ENCODE measurements at places on chromosomes 2 and 18. TPM values are rescaled to one million over a fixed set of nuclear protein-coding genes. Genes with fewer than 3 reads are reported as not detected.

Gene LOXHD1
- total RNA-seq: not detected

Gene MTCL1
- 66.9 TPM for total RNA-seq

Gene SGPP2
- not detected for total RNA-seq

Gene NEURL3
- total RNA-seq: not detected

Gene TLX2
- total RNA-seq: not detected

Gene LRRC30
- not detected for total RNA-seq

Gene KIF5C
- total RNA-seq: 0.16 TPM

Gene MC5R
- 0.21 TPM for total RNA-seq

Gene TCF23
- not detected for total RNA-seq

Gene HAAO
- not detected for total RNA-seq

GRCh38 chr2:203989521-203989920 lies 53.0 kb downstream of the ICOS start:
- no peak for DNase-seq

DNA sequence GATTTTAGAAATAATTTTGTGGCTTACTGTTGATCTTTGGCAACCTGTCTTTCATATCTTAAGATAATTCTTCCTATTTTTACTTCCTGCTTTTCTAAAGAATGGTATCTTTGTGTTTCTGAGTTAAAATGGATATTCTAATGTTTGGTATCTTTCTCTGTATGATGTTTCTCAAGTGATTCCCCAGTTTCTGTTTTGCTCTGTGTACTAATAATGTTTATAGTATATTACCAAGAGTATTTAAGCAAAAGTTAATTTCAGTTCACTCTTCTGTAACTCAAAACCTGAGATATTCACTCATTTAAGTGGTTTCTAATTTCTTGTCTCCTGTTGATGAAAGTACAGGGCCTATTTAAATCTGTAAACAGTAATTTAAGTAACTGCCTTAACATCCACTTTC lies 58.3 kb downstream of the CCDC150 start:
- DNase-seq: no peak

GRCh38 chr2:241304039-241304670 lies 11.3 kb downstream of the HDLBP start:
- no peak for DNase-seq

- no peak for DNase-seq
These were observed 122.2 kb downstream of the ACKR3 start for GRCh38 chr2:236691799-236692167.

GRCh38 chr2:170301626-170302025 lies 123.7 kb downstream of the MYO3B start:
- DNase-seq: peak; percentile 9

GRCh38 chr2:109648041-109648527 lies 33.9 kb downstream of the SOWAHC start:
- DNase-seq: no peak

GRCh38 chr2:14245901-14246300 lies 386.6 kb upstream of the LRATD1 start:
- DNase-seq: no peak

DNA sequence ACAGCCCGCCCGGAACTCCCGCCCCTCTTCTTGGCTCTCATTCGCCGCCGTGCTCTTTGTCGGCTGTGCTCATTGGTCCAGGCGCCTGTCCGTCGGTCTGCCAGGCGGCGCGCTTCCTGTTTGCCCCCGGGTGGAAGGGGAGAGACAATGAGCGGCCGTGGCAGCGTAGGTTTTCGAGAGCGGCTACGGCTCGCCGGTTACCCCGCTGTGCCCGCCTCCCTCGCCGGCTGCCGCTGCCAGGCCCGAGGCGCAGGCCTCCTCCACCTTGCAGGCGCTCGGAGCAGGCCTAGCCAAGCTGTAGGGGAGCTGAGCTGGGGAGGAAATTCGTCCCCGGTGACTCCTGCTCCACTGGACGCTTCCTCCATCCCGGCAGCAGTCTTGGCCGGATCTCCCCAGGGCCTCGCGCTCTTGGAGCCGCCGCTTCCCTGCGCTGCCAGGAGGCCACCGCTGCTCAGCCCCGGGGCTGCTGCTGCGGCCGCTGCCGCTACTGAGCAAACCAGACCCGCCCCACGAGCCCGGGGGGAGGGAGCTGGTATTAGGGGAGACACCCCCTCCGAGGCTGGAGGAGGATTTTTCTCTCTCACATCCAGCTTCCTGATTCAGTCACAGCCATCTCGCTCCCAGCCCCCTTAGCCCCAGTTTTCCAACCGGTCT lies at the start of gene SP3:
Gene SP3, minus strand, starts transcription at position 2 of the 654 bp plus-strand sequence. CDS start 202 bp downstream, outside the sequence.
- DNase-seq: peak; percentile 98

DNA sequence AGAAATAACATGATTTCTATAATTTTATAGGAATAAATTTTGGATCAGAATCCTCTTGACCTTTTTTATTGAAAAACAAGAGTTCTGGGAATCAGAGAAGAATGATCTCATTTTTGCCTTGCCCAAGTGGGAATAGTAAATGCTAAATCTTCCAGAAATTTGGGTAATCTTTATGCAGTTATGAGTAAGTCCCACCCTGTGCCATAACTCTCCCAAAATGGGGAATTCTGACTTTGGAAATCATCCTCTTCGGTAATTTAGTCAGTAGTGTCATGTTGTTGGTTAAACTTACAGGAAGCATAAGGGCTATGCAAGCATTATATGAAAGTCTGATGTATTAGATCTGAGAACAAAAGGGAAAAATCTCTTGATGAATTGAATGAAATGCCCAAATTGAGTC lies 20.6 kb upstream of the ARHGAP28 start:
- DNase-seq: no peak

GRCh38 chr2:53498210-53498609 lies 269.4 kb upstream of the CHAC2 start:
- DNase-seq: peak; percentile 24

- DNase-seq: no peak
These were observed 24.8 kb downstream of the SKOR2 start for GRCh38 chr18:47226660-47227059.

GRCh38 chr2:242031481-242032019 lies 162.0 kb downstream of the RTP5 start:
- peak; percentile 94 for DNase-seq

DNA sequence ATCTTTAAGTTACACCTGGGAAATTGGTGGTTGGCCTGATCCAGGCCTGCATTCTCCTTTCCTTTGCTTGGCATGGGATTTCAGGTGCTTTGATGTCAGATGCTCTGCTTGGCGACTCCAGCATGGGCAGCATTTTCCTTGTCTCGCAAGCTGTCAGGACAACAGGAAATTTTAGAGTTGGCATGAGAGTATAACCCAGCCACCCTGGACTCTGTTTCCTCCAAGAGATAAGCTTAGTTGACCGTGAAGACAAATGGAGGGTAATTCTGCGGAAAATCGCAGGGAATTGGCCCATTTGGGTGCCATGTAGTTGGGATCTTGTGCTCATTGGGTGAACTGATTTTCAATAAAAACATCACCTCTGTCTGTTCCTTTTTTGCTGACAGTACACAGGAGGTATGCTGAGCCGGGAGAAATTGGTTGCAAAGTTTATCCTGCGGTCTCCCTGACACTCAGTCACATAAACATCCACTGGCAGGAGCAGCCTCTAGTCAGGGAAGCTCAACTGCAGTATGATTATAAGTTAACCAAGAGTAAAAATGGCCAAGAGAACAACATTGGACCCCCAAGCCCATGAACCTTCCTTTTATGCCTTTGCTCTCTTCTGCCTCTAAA lies 409.9 kb downstream of the SETBP1 start:
- DNase-seq: no peak

GRCh38 chr2:152038441-152038958 lies 60.3 kb downstream of the CACNB4 start:
- DNase-seq: no peak

GRCh38 chr2:147110317-147110716 lies 734.5 kb upstream of the ACVR2A start:
- peak; percentile 5 for DNase-seq

- peak; percentile 9 for DNase-seq
These were observed 21.7 kb downstream of the REV1 start for GRCh38 chr2:99468155-99468554.

GRCh38 chr2:179177694-179178093 lies 86.9 kb downstream of the SESTD1 start:
- DNase-seq: no peak

DNA sequence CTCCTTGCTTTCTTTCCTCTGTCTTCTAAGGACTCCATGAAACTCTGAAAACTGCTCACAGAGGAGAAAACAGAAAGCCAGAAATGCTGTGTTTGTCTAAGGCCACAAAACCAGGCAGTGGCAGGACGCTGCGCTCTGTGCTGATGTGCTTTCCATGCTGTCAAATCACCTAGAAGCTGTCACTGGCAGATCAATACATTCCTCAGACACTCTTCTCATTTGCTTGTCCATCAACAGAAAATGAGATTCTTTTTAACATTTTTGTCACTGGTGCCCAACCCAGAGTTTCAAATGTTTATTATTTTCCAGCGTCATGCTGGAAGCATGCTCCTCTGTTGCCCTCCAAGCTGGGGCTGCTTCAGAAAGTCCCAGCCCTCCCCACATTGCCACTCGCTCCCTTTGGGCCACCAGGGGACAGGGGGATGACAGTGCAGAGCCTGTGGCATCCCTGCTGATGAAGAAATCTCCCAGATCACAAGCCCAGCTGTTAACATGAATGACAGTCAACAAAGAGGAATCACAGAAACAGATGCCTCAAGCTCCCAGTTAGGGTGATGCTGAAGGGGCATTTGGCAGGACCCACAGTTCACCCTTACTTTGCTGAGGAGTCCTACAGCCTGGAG lies 117.5 kb upstream of the MEIS1 start:
- DNase-seq: no peak

DNA sequence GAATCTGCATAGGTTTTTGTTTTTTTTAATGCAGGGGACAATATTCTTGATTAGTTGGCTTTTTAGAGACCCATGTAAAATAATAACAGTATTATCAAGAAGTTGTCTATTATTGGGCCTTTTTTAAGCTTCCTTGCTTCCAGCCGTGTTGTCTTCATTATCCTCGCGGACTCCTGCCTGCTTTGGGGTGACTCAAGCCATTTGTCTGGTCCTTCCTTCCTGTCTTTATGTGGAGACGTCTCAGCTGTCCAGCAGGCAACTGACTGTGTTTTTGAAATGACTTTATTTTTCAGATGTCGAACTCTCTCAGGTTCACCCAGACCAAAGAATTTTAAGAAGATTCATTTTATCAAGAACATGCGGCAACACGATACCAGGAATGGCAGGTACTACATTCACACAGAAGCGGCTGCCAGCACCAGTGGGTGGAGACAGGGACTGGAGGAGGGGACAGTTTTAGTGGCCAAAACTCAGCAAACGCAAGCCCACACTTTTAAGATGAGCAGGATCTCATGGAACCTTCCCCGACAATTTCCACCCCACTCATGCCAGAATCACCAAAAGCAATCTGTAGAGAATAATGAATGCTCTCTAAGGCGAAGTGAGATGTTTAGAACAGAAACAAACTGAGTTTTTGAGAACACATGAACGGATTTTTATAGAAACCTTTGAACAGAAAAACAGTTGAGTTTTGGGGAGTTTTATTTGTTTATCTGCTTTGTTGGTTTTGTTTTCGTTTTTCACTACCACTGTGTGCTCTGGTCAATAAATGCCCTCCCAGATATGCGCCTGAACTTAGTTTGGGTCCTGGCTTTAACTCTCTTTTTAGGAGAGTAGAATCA lies 59.1 kb downstream of the CABLES1 start:
- peak; percentile 38 for DNase-seq

- no peak for DNase-seq
These were observed 149.7 kb upstream of the HS6ST1 start for GRCh38 chr2:128468186-128468920.

GRCh38 chr2:232926431-232926939 lies 56.4 kb downstream of the SNORC start:
- DNase-seq: no peak

DNA sequence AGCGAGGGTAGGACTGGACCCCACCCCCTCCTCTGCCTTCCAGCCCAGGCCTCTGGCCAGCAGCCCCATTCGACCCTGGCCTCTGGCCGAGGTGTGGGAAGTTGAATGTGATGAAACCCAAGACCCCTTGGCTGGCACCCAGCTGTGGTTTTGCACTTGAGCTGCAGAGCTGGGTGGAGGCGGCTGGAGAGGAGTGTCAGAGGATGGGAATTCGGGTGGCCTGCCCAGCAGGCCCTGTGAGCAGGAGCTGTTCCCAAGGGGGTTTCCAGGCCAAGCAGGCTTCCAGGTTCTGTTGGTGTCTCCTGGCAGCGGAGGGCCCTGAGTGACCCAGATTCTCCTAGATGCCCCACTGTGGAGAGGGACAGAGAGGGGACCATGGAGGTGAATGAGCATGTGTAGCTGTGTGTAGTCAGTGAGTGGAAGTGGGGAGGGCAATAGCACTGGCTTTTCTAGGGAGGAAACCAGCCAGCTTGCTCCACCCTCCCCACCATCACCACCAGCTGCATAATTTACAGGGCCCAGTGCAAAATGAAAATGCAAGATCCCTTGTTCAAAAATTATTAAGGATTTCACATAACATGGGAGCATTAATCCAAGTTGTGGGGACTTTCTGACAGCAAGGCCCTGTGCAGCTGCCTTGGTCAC lies 172.2 kb upstream of the HAAO start:
- DNase-seq: peak; percentile 100

DNA sequence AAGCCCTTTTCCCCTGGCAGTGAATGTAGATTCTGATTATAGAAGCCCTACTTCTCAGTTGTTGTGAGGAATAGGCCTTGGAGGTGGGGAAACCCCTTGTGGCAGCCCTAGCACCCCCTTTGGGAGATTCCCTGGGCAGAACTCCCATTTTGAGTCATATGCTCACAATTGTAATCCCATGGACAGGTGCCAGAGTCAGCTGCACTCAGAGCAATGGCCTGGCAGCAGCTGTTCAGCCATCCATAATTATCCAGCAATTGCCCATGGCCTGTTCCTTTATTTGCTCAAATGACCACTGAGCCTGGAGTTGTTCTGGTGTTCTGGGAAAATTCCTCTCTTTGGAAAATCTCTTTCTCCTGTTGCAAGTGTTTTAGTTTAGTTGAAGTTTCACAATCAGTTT lies 71.7 kb downstream of the PTRHD1 start:
- peak; percentile 100 for DNase-seq

DNA sequence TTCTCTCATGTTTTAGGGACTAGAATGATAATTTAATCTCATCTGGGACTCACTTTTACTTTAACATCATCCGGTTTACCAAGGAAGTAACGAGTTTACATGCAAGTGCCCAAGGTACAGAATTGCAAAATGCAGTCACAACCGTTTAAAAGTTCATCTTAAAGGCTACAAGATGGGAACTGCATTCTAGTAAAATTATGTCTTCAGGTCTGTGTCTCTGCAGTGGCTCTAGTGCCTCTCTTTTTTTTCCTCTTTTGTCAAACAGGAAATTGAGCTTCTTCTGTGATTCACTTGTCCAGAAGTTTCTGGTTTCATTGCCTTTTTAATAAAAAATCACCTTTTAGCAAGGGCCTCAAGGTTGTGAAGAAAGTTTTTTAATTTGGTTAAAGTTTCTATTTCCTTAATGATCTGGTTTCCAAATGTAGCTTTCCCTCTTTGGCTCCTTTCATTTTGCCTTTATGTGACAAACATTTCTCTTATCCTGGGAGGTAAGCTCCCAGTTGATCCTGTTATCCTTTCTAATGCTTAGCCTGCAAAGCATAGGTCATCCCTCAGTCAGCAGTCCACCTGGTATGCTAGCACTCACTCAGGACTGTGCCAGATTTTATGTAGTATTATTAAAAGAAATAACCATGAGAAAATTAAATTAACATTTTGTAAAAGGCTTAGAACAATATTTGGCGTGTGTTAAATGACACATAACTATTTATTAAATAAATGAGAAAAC lies 2.4 kb downstream of the GLS start:
- no peak for DNase-seq

- DNase-seq: no peak
These were observed 118.7 kb downstream of the VAPA start for GRCh38 chr18:10032331-10033015.

All from myocyte (in vitro differentiated cells).